Coronary artery (tissue), 2 donors: ENCODE measurements at places on chromosomes 7 and 10.

GRCh38 chr7:132321387-132321786 lies 254.9 kb downstream of the PLXNA4 start:
- no peak for DNase-seq

GRCh38 chr7:103528152-103528551 lies 82.1 kb upstream of the SLC26A5 start:
- no peak for DNase-seq

GRCh38 chr10:13555884-13556510 lies 27.2 kb upstream of the BEND7 start:
- no peak for DNase-seq

DNA sequence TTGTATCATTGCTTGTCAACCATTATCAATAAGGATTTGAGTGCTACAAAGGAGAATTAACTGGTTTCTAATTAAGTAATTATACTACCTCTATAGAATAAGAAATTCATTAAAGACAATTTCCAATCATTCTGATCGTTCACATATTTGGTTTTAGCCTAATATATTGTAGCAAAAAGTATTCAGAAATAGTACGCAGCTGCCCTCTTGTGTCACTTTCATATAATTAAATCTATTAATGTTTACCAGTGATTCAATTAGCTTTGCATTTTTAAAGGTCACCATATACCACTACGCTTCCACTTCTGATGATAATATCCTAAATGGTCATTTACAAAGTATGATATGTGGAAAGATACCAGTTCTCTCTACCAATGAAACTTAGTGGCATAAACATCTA lies 128.3 kb downstream of the NEBL start:
- DNase-seq: no peak

DNA sequence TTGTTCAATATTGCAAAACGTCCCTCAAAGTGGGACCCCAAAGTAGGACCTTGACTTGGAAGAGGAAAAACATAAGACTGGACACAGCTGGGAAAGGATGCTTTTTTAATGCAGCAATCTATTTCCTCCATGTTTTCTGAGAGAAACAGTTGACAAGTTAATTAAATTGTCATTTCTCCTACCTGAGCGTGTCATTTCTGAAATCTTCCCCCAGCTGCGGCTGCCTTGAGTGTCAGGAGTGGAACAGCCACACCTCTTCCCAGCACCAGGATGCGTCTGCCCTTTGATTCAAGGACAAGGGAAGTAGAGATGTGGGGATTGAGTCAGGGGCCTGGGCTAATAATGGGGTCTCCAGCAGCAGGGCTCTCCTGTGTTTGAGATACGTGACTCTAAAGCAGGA lies 171.3 kb downstream of the HECW1 start:
- DNase-seq: no peak

DNA sequence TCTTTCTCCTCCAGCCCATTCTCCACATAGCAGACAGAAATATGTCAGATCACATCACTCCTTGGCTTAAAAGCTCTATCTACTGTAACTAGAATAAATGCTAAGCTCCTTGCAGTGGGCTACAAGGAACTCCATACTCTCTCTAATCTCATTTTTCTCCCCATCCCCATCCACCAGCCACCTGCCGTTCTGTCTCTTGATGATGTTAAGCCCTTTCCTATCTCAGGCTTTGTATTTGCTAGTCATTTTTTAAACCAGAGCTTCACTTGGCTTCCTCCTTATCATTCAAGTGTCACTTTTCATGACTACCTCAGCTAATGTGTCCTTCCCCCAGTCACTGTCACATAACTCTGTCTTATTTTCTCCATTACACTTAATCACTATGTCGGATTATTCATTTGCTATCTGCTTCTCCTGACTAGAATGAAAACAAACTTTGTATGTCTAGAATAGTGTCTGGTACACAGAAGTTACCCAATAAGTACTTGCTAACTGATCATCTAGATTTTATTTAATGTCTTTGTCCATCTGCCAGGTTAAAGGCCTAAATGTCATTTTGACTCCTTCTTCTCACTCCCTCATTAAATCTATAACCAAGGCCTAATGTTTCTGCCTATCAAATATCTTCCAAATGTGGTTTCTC lies 87.2 kb upstream of the RPA3 start:
- DNase-seq: no peak
